ENCODE measurements at places on chromosomes 1 and 21. TPM values are rescaled to one million over a fixed set of nuclear protein-coding genes. Genes with fewer than 3 reads are reported as not detected.

IL22RA1 gene
- total RNA-seq, result not detected

MCOLN2 gene
- total RNA-seq, result 0.53 TPM

ELAPOR1 gene
- total RNA-seq, result 0.29 TPM

CD1D gene
- 2.3 TPM for total RNA-seq

E2F2 gene
- total RNA-seq, result 0.86 TPM

PKP1 gene
- total RNA-seq, result not detected

CRNN gene
- total RNA-seq, result not detected

AADACL4 gene
- total RNA-seq, result not detected

NUF2 gene
- total RNA-seq, result 25.7 TPM

MLLT11 gene
- total RNA-seq, result 11.5 TPM

GNAT2 gene
- 0.89 TPM for total RNA-seq

GPR161 gene
- total RNA-seq, result 9.2 TPM

NPPB gene
- total RNA-seq, result not detected

CMPK1 gene
- total RNA-seq, result 100 TPM

ST6GALNAC3 gene
- total RNA-seq, result 0.58 TPM

CRYAA gene
- total RNA-seq, result not detected

KCNA2 gene
- not detected for total RNA-seq

EPHX1 gene
- 21.6 TPM for total RNA-seq

MARK1 gene
- total RNA-seq, result 0.29 TPM

Measured in myometrial cell (primary cell).